CD4-positive, alpha-beta T cell treated with Interleukin-1 beta for 1 hour (primary cell): ENCODE measurements at places on chromosomes 13 and 19.

GRCh38 chr13:102090532-102090931 lies 311.3 kb downstream of the FGF14 start:
- no peak for DNase-seq

DNA sequence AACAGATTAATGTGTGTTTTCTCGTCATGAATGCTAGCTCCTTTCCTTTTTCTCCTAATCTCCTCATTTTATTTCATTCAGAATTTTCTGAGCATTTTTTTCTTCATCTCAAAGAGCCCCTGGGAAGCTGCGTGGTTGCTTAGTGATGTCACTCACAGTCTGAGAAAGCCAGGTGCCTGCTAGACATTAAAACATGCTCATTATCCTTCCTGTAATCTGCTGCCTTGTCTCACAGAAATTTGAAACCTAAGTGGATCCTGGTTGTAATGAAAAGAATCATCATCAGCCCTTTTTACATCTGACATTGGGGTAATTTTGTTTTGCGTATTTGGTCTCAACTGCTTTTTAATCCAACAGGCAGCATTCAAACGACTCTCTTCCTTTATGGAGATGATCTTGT lies 108.2 kb upstream of the RNF113B start:
- DNase-seq, result no peak

- DNase-seq, result no peak
These were observed 35.8 kb upstream of the ZNF724 start for GRCh38 chr19:23285948-23286347.

- DNase-seq, result no peak
These were observed 16.9 kb downstream of the UBAC2 start for GRCh38 chr13:99217461-99218110.

DNA sequence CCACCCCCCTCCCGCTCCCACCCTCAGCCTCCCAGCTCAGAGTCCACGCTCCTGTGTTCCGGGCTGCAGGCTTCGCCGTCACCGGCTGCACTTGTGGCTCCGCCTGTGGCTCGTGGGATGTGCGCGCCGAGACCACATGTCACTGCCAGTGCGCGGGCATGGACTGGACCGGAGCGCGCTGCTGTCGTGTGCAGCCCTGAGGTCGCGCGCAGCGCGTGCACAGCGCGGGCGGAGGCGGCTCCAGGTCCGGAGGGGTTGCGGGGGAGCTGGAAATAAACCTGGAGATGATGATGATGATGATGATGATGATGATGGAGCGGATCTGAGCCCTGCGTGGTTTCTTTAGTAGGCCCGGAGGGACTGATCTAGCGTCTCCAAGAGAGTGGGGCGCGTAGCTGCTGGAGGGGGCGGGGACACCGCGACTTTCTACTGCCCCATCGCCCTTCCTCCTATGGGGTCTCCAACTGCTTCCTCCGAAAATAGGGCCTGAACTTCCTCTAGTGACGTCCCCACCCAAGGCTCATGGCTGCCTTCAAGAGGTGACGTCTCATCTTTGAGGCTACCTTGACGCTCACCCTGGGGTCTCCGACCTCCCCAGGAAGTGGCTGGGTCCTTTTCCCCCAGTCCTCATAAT lies 1.4 kb downstream of the RETN start:
- peak; percentile 61 for DNase-seq

DNA sequence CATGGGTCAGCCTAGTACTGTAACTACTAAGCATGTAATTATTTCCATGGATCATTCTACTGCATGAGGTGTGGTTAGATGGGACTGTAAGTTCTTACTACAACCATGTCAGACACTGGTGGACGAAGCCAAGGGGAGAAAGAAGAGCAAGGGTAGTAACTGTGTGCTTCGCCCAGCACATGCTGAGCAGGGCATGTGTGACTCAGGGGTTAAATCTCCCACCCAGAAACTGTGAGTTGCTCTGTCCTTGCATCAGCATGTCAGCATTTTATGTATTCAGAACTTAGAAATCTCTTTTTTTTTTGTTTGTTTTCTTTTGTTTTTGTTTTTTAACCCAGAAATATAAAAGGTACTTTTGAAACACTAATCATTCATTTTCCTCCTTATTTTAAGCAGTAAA lies 436.6 kb upstream of the KLF12 start:
- DNase-seq, result no peak

DNA sequence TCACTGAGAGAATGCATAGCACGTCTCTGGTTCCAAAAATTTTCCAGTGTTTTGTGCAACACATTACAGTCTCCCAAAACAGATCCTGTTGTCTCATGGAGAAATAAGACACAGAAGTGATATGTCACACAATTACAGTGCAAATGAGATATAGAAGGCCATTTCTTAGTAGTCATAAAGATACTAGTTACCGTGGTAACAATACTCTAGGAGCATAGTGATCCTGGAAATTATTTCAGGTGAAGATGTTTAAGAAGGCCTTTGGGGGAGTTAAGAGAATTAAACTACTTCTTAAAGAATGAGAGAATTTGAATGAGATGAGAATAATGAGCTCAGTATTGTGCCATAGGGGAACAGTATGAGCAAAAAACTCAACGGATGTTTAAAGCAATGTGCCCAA lies 628.0 kb upstream of the MIR17HG start:
- DNase-seq, result no peak

DNA sequence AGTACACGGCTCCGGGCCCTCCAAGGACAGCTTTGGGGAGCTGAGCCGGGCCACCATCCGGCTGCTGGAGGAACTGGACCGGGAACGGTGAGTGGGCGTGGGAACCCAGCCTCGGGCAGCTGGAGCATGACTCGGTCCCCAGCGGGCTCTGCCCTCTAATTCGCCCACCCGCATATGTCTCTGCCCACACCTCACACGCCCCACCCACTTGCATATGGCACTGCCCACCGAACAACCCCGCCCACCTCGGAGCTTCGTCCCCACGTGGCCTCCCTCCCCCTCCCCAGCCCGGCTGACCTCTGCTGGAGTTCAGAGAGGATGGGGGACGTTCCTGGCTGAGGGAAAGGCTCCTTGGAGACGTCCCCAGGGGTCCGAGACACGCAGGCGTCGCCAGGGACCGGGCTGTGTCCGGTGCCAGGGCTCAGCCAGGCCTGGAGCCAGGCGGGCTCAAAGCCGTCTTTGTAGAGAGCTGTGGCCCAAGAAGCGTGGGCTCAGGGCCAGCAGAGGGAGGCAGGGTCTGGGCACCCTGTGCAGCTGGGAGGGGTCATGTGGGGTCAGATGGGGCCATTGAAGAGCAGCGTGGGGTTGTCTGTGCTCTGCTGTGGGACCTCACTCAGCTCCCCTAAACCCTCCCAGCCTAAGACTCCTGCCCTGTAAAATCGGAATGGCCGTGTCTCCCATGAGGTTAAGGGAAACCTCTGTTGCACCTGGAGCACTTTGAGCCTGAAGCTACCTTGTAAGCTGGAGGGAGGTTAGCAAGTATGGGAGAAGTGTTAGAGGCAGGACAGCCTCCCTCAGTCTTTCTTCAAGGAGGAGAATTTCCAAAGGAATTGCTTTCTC lies 3.8 kb downstream of the APC2 start:
- no peak for DNase-seq

DNA sequence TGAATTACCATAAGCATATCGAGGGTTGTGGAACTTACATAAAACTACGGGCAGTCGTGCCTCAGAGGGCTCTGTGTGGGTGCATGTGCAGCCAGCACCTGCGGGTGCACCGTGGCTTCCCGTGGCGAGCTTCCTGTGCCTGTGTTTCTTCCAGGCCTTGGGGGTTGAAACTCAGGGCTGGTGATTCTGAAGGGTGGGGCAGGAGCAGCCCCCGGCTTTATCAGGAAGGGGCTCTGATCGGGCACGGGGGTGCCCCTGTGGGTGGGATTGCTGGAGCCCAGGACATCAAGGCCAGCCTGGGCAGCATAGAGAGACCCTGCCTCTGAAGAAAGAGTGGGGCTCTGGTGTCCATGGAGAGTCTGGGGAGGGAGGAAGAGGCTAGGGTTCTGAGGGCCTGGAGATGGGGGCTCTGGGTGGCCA lies 11.1 kb downstream of the ATP4B start:
- DNase-seq, result no peak

DNA sequence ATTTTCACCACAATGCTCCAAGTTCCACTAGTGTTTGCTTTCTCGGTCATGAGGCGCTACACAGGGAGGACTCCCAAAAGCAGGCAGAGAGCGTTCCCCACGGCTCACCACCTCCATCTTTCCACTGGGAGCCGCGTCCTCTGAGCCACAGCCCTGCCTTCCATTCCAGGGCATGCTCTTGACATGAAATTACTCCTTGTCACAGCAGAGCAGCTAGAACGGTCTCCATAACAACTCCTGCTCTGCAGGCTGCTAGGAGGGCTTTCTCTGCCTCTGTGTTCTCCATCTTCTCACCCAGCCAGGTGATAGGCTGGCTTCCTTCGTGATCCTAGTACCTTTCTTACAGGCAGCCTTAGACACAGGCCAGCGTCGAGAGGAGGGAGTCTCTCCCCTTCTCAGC lies 171.8 kb upstream of the UBL3 start:
- DNase-seq, result no peak

DNA sequence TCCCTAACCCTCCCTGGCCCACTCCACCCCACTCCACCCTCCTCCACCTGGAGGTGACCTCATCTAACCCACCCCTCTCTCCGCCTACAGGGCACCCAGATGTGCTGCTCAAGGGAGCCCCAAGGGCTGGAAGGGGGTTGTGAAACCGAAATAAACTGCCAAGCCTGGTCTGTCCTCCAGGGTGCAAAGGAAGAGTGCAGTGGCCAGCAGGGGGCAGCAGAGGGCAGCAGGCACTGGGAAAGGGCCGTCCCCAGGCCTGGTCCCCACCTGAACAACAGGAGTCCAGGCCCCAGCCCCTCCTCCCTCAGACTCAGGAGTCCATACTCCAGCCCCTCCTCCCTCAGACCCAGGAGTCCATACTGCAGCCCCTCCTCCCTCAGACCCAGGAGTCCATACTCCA lies 8.4 kb upstream of the BCAM start:
- DNase-seq, result peak; percentile 78

GRCh38 chr13:109547942-109548341 lies 238.4 kb downstream of the IRS2 start:
- no peak for DNase-seq

GRCh38 chr13:109783447-109783814 lies 3.0 kb downstream of the IRS2 start:
- no peak for DNase-seq

DNA sequence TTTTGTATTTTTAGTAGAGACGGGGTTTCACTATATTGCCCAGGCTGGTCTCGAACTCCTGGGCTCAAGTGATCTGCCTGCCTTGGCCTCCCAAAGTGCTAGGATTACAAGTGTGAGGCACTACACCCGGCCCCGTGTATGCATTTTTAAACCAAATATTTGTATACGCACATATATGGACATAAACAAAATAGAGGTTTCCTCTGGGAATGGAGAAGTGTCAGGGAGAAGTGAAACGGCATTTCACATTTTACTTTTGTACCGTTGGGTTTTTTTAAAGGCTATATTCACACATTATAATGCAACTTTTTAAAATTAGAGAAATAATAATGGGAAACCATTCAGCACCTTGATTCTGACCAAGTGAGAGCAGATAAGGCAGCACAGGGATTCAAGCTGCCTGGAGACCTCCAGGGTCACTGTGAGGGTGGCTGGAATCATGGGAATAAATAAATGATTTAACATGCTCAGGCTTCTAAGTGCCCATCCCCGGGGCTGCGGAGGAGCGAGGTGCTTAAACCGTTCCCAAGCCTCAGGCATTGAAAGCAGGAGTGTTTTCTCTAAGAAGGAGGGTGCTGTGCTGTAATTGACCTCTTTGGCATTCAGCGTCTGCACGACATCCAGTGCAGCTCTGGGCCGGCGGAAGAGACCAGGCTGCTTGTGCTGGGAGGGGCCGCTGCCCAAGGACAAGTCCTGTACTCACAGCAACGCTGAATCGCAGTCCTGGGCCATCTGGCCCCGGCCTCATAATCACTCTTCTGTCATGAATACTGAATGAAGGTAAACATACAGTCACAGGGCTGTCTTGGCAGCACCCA lies 24.7 kb downstream of the GPR42 start:
- no peak for DNase-seq

- no peak for DNase-seq
These were observed 76.8 kb downstream of the ESD start for GRCh38 chr13:46720189-46720588.
